PC-3 (cell line): ENCODE measurements at places on chromosomes 2 and 18. TPM values are rescaled to one million over a fixed set of nuclear protein-coding genes. Genes with fewer than 3 reads are reported as not detected.

DNA sequence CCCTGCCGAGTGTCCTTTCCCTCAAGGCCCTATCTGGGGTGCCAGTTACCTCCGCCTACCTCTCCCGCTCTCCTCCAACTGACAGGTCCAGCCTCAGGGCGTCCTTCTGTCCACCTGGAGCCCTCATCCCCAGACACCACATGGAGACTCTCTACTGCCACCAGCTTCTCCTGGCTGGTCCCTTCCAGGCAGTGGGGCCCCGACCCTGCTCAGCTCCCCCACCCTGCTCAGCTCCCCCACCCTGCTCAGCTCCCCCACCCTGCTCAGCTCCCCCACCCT, 74.0 kb upstream of the ODC1 start:
- no peaks in the 10 kb centered on the region for H3K36me3 ChIP-seq
- H3K27ac ChIP-seq = no peak overlapping the region
- no peaks in the 10 kb centered on the region for H3K4me1 ChIP-seq
- H3K27me3 ChIP-seq = no peaks in the 10 kb centered on the region
- no peak overlapping the region for H3K4me3 ChIP-seq
- DNase-seq = no peak

GRCh38 chr18:80223581-80224148, 23.6 kb downstream of the PARD6G start:
- DNase-seq = no peak
- no peaks in the 10 kb centered on the region for H3K36me3 ChIP-seq
- no peaks in the 10 kb centered on the region for H3K27me3 ChIP-seq
- no peak overlapping the region for H3K4me3 ChIP-seq
- H3K4me1 ChIP-seq = no peaks in the 10 kb centered on the region

- H3K27me3 ChIP-seq = no peaks in the 10 kb centered on the region
- H3K4me3 ChIP-seq = no peak overlapping the region
- peaks cover 18% of the 10 kb centered on the region for H3K4me1 ChIP-seq
- peaks cover 51% of the 10 kb centered on the region for H3K36me3 ChIP-seq
- DNase-seq = peak; percentile 62
These were observed 49.8 kb downstream of the CAB39 start for GRCh38 chr2:230762317-230762896.

DNA sequence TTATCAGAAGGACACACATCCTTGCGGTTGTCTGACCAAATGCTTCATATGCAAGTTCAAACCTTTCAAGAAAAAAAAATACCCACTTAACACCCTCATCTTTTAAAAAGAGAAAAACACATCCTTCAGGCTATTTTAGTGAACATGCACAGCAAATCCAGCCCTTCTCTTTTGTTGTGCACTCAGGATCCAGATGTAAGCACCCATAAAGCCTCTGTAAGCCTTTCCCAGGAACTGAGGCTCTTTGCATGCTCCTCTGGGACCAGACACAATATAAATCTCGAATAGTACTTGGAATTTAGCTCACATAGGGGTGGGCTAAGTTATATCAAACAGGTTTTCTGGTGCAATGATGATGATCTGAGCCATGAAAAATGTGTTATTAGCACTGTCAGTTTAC, 308.8 kb upstream of the FAM98A start:
- no peak overlapping the region for H3K4me3 ChIP-seq
- H3K27me3 ChIP-seq = no peaks in the 10 kb centered on the region
- no peaks in the 10 kb centered on the region for H3K36me3 ChIP-seq
- no peak overlapping the region for H3K27ac ChIP-seq

DNA sequence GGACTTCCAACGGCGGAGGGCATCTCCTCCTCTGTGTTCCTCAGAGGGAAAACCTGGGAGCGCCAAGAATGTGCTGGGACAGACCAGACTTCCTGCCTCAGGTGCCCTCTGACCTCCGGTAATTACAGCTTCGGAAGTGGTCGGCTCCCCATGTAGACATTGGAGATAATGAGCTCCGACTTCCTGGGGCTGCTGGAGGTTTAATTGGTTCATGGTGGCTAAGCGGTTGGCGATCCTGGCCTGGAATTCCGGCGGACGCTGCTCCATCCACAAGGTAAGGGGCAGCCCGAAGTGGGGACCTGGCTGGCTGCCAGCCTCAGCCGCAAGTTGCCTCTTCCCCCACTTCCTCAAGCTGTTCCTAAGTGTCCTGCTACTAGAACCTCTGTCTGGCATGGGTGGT, 83.2 kb upstream of the EPC2 start:
- no peak overlapping the region for H3K27ac ChIP-seq
- DNase-seq = no peak
- no peaks in the 10 kb centered on the region for H3K36me3 ChIP-seq
- H3K4me1 ChIP-seq = no peaks in the 10 kb centered on the region

- no peaks in the 10 kb centered on the region for H3K4me1 ChIP-seq
- H3K27me3 ChIP-seq = no peaks in the 10 kb centered on the region
- no peak overlapping the region for H3K4me3 ChIP-seq
- no peak for DNase-seq
These were observed 45.7 kb downstream of the CCDC93 start for GRCh38 chr2:117967977-117968718.

DNA sequence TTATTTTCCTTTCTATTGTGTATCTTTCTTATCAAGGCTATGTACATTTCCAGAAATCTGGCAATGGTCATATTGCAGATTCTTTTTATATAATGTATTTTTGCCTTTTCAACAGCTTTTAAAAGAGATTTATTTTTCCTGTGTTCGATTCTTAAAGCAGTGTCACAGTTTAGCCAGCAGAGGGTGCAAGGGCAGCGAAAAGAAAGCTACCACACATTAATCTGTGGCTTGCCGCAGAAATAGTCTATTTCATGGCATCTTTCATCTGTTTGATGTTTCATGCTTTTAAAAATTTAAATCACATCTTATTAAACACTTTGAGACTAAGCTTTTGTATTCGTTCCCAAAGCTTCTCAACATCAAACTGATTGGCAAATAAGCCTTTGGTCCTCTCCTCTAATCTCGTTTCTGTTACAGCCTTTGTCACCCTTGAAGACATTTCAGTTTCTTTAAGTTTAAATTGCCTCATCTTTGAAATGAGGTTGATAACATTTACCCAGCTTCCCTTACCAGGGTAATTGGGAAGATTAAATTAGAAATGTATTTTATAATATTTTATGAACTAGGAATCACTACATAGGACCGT, 73.3 kb downstream of the PIK3C3 start:
- no peak overlapping the region for H3K27ac ChIP-seq
- no peaks in the 10 kb centered on the region for H3K36me3 ChIP-seq
- H3K27me3 ChIP-seq = no peaks in the 10 kb centered on the region
- DNase-seq = peak; percentile 29
- no peaks in the 10 kb centered on the region for H3K4me1 ChIP-seq

DNA sequence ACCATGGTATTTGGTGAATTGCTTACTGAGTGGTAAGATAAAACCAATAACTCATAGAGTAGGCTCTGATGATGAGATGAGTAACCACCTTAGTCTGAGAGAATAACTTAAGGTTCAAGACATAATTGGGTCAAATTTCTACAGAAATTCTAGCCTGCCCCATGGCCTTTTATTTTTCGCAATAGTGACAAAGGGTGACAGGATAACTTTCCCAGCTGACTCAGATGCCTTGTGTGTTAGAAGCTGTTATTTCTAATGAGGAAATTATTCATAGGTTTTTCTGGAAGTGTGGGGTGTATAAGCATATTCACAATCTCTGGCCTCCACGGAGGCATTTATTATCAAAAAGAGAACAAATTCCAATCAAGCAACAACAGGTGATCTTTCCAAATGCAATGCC, 159.0 kb downstream of the NUP35 start:
- no peaks in the 10 kb centered on the region for H3K27me3 ChIP-seq
- no peaks in the 10 kb centered on the region; the same call in 1 of the 2 replicates for H3K36me3 ChIP-seq
- no peak overlapping the region for H3K4me3 ChIP-seq
- peak; percentile 14 for DNase-seq
- H3K4me1 ChIP-seq = peaks cover 11% of the 10 kb centered on the region; the same call in 1 of the 2 replicates
- H3K27ac ChIP-seq = no peak overlapping the region

DNA sequence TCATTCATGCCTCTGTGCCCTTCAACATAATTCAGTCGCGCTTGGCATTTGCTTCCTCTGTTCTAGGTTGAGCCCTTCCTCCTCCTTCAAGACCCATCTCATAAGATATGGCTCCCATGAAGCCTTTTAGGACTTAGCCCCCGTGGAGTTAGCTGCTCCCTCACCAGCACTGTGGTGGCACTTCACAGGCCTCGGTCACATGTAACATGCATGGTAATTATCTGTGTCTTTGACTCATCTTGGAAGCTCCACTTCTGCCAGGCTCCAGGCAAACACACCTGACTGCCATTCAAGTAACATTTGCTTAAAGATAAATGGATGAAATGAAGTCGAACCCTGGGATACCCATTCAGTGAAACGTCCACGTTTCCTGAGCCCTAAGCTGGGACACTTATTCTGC, 484.7 kb downstream of the EIPR1 start:
- H3K36me3 ChIP-seq = no peaks in the 10 kb centered on the region
- no peak overlapping the region for H3K4me3 ChIP-seq
- no peaks in the 10 kb centered on the region for H3K4me1 ChIP-seq

DNA sequence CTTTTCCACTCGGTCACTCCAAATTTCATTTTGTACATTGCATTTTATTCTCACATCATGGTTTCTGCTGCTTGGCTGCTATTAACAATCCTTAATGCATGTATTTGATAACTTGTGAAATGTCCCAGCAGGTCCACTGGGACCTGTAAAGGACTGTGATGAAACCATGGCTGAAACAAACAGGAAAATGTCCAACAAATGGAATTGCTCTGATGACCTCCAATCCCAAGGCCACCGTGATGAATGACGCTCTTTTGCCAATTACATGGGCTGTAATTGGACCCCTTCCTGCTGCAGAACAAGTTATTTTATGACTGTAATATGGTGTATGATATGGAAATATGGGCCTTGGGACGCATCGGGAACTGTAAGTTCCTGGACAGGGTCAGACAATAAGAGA, 224.2 kb upstream of the CXCR4 start:
- no peak overlapping the region for H3K27ac ChIP-seq
- no peak overlapping the region for H3K4me3 ChIP-seq
- H3K27me3 ChIP-seq = no peaks in the 10 kb centered on the region
- DNase-seq = no peak

GRCh38 chr2:85779641-85780315, 26.0 kb downstream of the ATOH8 start:
- no peak for DNase-seq
- no peaks in the 10 kb centered on the region for H3K36me3 ChIP-seq
- H3K27ac ChIP-seq = no peak overlapping the region
- no peaks in the 10 kb centered on the region for H3K27me3 ChIP-seq
- no peaks in the 10 kb centered on the region for H3K4me1 ChIP-seq

DNA sequence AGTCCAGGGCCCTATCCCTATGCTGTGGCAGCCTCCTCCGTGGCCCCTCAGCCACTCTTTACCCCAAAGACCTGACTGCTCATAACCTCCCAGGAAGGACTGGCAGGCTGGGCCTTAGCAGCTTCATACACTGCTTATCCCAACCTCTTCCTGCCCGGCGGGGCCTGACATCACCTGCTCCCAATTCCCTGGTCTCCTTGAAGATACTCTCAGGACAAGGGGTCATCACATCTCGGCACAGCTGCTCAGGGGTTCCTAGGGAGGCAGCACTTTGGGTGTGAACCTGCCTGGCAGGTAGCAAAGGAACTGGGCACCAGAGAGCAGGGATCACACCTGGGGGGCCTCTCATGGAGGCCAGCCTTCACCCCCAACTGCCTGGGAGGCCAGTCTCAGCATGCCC, 68.5 kb downstream of the PLB1 start:
- H3K4me1 ChIP-seq = peaks cover 25% of the 10 kb centered on the region
- H3K36me3 ChIP-seq = no peaks in the 10 kb centered on the region
- DNase-seq = no peak
- H3K4me3 ChIP-seq = no peak overlapping the region
- H3K27ac ChIP-seq = no peak overlapping the region
- no peaks in the 10 kb centered on the region for H3K27me3 ChIP-seq

- H3K27ac ChIP-seq = no peak overlapping the region
- peaks cover 36% of the 10 kb centered on the region for H3K27me3 ChIP-seq
- no peak overlapping the region for H3K4me3 ChIP-seq
- peak; percentile 75 for DNase-seq
These were observed 108.7 kb downstream of the DPP10 start for GRCh38 chr2:114550895-114551793.

GRCh38 chr18:49723648-49724180, 89.6 kb downstream of the ACAA2 start:
- H3K27ac ChIP-seq = peak overlapping the region; percentile 90
- no peaks in the 10 kb centered on the region for H3K36me3 ChIP-seq
- DNase-seq = peak; percentile 74
- no peaks in the 10 kb centered on the region for H3K27me3 ChIP-seq
- peaks cover 23% of the 10 kb centered on the region for H3K4me1 ChIP-seq
- H3K4me3 ChIP-seq = peak overlapping the region; percentile 7; the same call in 1 of the 2 replicates

GRCh38 chr2:118747637-118748036, 99.8 kb downstream of the EN1 start:
- DNase-seq = no peak
- no peaks in the 10 kb centered on the region for H3K27me3 ChIP-seq
- no peak overlapping the region for H3K27ac ChIP-seq
- H3K36me3 ChIP-seq = no peaks in the 10 kb centered on the region; the same call in 1 of the 2 replicates
- no peak overlapping the region for H3K4me3 ChIP-seq

DNA sequence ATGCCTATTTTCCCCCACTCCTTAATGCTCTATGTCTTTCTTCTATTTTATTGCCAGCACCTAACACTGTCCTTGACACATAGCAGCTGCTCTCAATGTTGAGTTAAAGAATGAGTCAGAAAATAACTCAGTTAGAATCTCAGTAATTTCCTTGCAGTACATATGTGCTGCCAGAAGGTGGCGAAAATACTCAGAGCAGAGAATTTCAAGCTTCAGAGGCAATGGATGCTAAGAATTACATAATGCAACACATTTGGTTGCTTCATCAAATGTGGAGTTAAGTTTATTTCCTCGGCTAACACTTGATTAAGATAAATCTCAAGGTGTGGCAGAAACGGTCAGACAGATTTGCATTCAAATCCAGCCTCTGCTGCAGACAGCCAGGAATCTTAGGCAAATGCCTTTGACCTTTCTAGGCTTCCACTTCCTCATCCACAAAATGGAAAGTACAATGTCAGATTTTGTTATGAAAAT, 105.6 kb downstream of the VSNL1 start:
- DNase-seq = peak; percentile 85
- H3K4me3 ChIP-seq = no peak overlapping the region
- H3K27me3 ChIP-seq = no peaks in the 10 kb centered on the region
- no peak overlapping the region for H3K27ac ChIP-seq
- peaks cover 18% of the 10 kb centered on the region for H3K4me1 ChIP-seq
- H3K36me3 ChIP-seq = no peaks in the 10 kb centered on the region

SPTBN1 gene
- total RNA-seq = 202 and 235 TPM in 2 replicates

UCN gene
- total RNA-seq = 0.52 and 3.6 TPM in 2 replicates

PARD6G gene
- 5.1 and 5.4 TPM in 2 replicates for total RNA-seq

KCTD1 gene
- 15.8 and 24.0 TPM in 2 replicates for total RNA-seq

TLX2 gene
- 3.1 and 3.4 TPM in 2 replicates for total RNA-seq

RAB10 gene
- 138 and 149 TPM in 2 replicates for total RNA-seq

NEU2 gene
- 4.0 and 4.5 TPM in 2 replicates for total RNA-seq

SCYGR4 gene
- total RNA-seq = not detected in 2 replicates

LIPT1 gene
- total RNA-seq = 6.7 and 8.7 TPM in 2 replicates

MAP3K19 gene
- not detected in 2 replicates for total RNA-seq

FABP1 gene
- total RNA-seq = not detected in 2 replicates

OST4 gene
- total RNA-seq = 244 and 258 TPM in 2 replicates

SPDYA gene
- total RNA-seq = 0.69 and 1.3 TPM in 2 replicates
